ENCODE measurements at places on chromosomes 12 and 14. TPM values are rescaled to one million over a fixed set of nuclear protein-coding genes. Genes with fewer than 3 reads are reported as not detected.

DNA sequence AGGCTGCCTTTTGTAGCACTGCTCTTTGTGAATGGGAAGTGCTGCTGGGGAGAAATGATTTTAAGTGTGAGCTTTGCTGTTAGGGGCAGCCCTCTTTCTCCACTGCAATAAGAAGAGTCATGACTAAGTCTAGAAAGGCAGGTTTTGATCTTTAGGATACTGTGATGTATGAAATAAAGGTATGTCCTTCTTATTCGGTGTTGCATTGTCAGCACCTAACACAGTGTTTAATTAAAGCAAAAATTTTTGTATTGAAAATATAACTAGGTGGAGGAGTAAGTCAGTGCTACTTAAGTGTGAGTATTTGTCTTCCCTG is 81.5 kb downstream of the ETV6 start:
- peaks cover 76% of the 10 kb centered on the region for H3K4me1 ChIP-seq
- no peaks in the 10 kb centered on the region for H3K27me3 ChIP-seq
- H3K36me3 ChIP-seq = no peaks in the 10 kb centered on the region

DNA sequence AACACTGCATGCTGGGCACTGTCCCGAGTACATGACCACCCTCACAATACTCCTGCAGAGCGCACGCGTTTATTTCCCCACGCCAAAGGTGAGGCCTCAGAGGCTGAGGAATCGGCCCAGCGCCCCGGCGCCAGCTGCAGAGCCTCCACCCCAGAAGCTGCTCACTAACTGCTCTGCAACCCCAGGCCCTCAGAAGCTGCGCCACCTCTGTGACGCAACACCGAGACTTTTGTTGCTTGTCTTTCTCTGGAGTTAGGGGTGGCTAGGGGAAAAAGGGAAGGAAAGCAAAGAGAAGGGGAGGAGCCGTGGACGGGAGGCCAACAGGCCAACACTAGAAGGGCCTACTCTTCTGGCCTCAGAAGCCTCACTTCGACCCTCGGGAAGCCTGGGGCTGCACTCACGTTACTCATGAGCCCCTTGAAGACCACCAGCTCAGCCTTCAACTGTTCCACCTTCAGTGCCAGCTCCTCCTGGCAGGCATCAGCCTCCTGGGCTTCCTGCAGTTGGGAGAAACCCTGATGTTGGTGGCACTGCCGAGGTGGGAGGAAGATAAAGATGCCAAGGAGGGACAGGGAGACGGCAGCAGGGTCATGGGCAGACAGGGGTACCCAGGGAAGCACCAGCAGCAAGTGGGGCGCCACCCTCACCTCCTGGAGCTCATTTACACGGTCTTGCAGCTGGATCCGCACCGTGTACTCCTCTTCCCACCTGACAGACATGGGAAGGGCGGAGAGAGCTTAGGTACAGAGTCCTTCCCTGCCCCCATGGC is 5.4 kb downstream of the IFFO1 start:
- H3K27me3 ChIP-seq = no peaks in the 10 kb centered on the region
- H3K4me1 ChIP-seq = peaks cover 37% of the 10 kb centered on the region
- no peak for DNase-seq
- H3K36me3 ChIP-seq = peaks cover 52% of the 10 kb centered on the region
- no peak overlapping the region for H3K27ac ChIP-seq

DNA sequence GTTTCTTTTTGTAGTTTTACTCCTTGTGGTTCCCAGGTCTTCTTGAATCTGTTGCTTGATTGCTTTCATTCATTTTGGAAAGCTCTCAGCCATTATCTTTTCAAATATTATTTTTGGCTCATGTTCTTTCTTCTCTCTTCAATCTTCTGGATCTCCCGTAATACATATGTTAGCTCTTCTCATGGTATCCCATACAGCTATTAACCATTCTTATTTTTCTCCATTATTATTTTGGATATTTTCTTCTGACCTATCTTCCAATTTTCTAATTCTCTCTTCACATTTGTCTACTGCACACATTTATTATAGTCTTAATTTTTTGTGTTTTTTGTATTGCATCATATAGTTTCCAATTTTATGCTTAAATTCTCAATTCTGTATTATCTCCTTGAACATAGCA is 123.9 kb upstream of the ARID2 start:
- no peak overlapping the region for H3K27ac ChIP-seq
- H3K36me3 ChIP-seq = no peaks in the 10 kb centered on the region
- DNase-seq = no peak
- no peaks in the 10 kb centered on the region for H3K4me1 ChIP-seq
- no peaks in the 10 kb centered on the region for H3K27me3 ChIP-seq

DNA sequence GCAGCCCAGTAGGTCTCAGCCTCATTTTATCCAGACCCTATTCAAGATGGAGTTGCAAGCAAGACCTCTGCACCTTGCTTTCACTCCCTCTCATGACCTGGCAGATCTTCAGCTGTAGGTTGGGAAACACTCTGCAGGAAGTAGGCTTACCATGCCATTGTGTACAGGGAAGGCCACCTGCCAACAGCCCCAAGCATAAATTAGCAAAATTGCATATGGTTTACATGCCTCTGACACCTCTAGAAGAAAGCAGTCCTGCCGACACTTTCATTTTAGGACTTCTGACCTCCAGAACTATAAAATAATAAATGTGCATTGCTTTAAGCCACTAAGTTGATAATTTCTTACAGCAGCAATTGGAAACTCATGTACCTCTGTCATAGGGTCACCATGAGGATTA is 96.9 kb downstream of the SLC15A4 start:
- H3K27ac ChIP-seq = no peak overlapping the region
- no peaks in the 10 kb centered on the region for H3K4me1 ChIP-seq
- DNase-seq = no peak
- no peaks in the 10 kb centered on the region for H3K36me3 ChIP-seq

DNA sequence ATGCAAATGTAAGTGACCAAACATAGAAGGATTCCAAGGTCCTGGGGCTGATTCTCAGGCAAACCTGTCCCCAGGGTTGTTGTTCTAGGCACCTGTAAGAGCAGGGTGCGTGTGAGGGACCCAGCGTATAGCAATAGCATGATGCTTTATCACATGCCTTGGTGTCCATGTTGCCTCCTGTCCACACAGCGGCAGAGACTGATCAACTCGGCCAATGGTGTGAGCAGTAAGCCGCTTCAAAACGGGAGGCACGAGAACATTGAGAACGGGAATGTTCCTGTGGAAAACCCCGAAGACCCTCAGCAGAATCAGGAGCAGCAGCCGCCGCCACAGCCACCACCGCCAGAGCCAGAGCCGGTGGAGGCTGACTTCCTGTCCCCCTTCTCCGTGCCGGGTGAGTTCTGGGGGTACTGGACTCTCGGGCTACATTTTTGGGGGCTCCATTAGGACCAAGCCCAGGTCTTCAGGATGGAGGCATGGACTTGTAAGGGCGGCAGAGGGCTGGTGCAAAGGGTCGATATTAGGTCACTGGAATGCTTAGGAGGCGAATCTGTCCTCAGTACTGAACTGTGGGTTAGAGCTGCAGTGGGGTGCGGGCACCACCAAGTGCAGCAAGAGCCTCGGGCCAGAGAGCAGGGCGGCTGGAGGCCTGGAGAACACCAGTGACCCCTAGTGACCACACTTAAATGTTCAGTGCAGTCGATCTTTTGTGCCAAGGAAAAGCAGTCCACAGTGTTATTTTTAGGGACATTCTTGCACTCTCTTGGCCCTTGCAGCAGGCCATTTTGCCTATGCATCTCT is 57.2 kb upstream of the RIN3 start:
- DNase-seq = no peak
- no peak overlapping the region for H3K4me3 ChIP-seq
- no peaks in the 10 kb centered on the region for H3K27me3 ChIP-seq
- no peaks in the 10 kb centered on the region for H3K4me1 ChIP-seq
- no peak overlapping the region for H3K27ac ChIP-seq

DNA sequence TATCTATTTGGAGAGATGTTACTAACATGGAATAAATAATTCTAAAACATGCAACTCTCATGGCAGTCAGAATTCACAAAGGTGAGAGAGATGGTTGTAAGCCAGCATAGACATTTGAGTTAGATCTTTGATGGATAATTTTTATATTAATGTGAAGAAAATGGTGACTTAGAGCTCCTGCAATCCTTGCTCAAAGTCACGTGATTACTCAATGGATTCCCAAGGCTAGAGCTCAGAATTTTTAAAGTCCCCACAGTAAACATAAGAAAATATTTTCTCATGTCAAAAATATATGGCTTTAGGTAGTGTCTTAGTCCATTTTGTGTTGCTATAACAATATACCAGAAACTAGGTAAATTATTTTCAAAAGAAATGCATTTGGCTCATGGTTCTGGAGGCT is 281.5 kb upstream of the PRKD1 start:
- no peak overlapping the region for H3K27ac ChIP-seq
- H3K36me3 ChIP-seq = no peaks in the 10 kb centered on the region
- no peak overlapping the region for H3K4me3 ChIP-seq
- no peaks in the 10 kb centered on the region for H3K4me1 ChIP-seq
- DNase-seq = no peak

GRCh38 chr14:99393059-99393655 is 87.5 kb downstream of the SETD3 start:
- peaks cover 5% of the 10 kb centered on the region for H3K36me3 ChIP-seq
- H3K27me3 ChIP-seq = no peaks in the 10 kb centered on the region
- H3K4me3 ChIP-seq = no peak overlapping the region
- peaks cover 5% of the 10 kb centered on the region for H3K4me1 ChIP-seq
- DNase-seq = no peak
- H3K27ac ChIP-seq = no peak overlapping the region

GRCh38 chr12:80710727-80711449 is 3.5 kb downstream of the MYF6 start:
- H3K36me3 ChIP-seq = no peaks in the 10 kb centered on the region
- no peaks in the 10 kb centered on the region for H3K4me1 ChIP-seq
- H3K4me3 ChIP-seq = no peak overlapping the region
- no peaks in the 10 kb centered on the region for H3K27me3 ChIP-seq
- H3K27ac ChIP-seq = no peak overlapping the region

The MED6 gene
- 61.8 TPM for total RNA-seq

The PAPOLA gene
- total RNA-seq = 244 TPM

The BCL11B gene
- 165 TPM for total RNA-seq

The LRRIQ1 gene
- not detected for total RNA-seq

The ADAMTS20 gene
- total RNA-seq = not detected

The SERPINA6 gene
- not detected for total RNA-seq

All from CD4-positive, alpha-beta memory T cell (primary cell).